ENCODE measurements at places on chromosomes 3 and 15.

DNA sequence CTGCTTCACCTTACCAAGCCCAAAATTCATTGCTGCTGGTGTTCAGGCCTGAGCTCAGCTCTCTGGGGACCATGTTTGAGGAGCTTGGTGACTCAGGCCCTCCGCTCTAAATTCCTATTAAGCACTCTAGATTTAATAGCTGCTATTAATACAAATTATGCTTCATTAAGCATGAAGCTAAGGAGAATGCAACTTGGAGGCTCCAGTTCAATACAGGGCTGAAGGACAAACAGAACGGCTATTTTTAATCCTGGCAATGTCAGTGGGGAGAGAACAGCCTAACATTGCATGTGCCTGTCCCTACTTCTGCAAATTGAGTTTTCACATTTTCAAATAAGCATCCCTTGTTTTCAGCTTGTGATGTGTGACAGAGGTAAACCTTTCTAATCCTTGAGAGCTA, 80.1 kb upstream of the TRIM42 start:
- no peak for DNase-seq

DNA sequence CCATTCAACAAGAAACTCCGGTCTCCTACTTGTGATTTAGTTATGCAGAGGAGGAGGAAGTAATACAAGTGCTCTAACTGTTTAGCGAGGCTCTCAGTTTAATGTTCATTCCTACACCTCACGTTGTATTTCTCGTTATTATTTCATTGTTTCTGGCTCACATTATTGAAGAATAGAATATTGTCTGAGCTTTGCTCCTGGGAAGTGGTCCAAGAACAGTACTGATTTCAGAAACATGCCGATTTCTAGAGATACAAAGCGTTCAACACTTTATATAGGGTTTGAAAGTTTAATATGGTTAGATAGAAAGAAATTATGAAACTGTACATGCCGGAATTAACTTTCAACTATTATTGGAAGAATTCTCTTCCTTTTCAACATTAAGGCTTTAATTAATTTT, 1145.5 kb downstream of the TBL1XR1 start:
- no peak for DNase-seq

GRCh38 chr3:71873093-71873611, 88.2 kb upstream of the PROK2 start:
- DNase-seq, result no peak

GRCh38 chr15:31843426-31844055, 186.8 kb upstream of the CHRNA7 start:
- no peak for DNase-seq

GRCh38 chr3:11477407-11477911, 166.3 kb downstream of the VGLL4 start:
- DNase-seq, result no peak

GRCh38 chr3:9226326-9226725, 23.1 kb downstream of the SRGAP3 start:
- no peak for DNase-seq

DNA sequence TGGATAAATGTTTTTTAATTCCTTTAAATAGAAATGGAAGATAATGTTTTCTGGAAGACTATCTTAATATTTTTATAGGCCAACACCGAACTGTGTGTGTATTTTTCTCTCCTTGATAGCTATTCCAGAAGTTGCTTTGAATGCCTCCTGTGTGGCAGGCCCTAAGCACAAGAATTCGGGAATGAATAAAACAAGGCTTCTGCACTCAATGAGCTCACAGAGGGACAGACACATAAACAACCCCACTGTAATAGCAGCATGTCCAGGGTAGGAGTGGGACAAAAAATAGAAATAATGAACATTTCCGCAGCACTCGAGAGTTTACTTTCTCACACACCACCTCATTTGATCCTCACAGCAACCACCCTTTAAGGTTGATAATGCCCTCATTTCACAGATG, 18.0 kb downstream of the SRGAP3 start:
- DNase-seq, result no peak

DNA sequence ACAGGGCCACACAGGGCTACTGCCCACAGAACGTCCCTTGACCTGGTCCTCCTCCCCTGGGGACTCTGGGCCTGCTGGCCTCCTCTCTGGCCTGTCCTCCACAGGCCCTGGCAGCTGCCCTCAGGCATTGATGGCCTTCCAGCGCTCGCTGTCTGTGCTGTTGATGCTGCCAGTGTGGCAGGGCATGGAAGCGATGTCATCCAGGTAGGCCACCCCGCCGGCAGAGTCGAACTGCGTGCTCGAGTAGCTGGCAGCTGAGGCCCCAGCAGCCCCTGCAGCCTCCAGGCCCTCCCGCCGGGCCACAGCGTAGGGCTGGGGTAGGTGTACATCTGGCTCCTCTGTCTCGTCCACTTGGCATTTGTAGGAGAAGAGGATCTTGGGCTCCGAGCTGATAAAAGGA, 17.1 kb downstream of the TPRA1 start:
- no peak for DNase-seq

GRCh38 chr3:137766041-137766875, 2.1 kb downstream of the SOX14 start:
- DNase-seq, result no peak

GRCh38 chr3:151491525-151491924, 30.7 kb upstream of the IGSF10 start:
- no peak for DNase-seq

GRCh38 chr15:100244796-100245486, 96.8 kb downstream of the ADAMTS17 start:
- DNase-seq, result no peak

DNA sequence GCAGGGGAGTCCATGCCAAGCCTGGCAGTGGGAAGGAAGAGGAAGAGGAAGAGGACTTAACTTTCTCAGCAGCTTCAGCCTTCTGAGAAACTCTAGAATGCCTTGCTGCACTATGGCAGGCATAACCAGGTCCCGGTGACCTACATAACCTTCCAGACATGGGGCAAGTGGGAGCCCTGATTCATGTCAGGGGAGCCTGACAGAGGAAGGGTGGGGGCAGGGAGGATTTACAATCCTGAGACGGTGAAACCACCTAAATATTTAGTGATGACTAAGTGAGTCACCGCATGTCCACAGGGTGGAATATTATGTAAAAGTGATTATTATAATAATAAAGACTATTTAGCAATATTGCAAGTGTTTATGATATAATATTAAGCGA, 46.7 kb downstream of the AMOTL2 start:
- DNase-seq, result no peak

DNA sequence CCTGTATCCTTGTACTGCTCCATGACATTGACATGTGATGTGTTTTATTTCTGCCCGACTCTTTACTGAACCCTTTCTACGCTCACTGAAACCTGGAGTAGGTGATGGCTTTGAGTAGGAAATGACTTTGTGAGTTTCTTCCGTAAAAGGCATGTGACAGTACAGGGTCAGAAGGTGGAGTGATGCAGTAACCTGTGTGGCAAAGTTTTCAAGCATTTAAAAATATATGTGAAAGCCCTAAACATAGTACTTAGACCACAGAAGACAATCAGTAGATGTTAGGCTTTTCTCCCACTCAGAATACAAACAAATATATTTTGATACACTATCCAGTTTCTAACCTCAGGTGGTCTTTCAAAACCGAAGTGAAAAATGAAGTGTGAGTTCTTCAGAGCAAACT, 31.3 kb upstream of the SACM1L start:
- DNase-seq, result no peak

- DNase-seq, result no peak
Measured at GRCh38 chr15:75038231-75038630, 14.8 kb downstream of the PPCDC start.

GRCh38 chr3:24981924-24982323, 446.1 kb upstream of the RARB start:
- no peak for DNase-seq

- DNase-seq, result no peak
Measured at GRCh38 chr3:82745544-82745943, 984.1 kb upstream of the GBE1 start.

DNA sequence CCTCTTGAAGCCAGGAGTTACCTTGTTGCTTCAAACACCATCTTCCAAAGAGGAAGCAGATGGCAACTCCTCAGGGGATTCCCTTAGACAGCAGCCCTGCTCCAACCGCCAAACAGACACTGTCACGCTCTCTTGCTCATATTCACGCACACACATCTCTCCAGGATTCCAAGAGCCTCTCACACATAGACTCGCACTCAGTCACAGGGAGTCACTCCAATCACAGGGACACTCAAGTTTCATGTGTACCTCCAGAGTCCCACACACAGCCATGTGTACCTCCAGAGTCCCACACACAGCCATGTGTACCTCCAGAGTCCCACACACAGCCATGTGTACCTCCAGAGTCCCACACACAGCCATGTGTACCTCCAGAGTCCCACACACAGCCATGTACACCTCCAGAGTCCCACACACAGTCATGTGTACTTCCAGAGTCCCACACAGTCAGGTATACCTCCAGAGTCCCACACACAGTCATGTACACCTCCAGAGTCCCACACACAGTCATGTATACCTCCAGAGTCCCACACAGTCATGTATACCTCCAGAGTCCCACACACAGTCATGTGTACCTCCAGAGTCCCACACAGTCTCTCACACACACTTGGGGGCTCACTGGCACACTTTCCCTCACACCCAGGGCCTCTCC, 6.1 kb downstream of the VWA5B2 start:
- no peak for DNase-seq

DNA sequence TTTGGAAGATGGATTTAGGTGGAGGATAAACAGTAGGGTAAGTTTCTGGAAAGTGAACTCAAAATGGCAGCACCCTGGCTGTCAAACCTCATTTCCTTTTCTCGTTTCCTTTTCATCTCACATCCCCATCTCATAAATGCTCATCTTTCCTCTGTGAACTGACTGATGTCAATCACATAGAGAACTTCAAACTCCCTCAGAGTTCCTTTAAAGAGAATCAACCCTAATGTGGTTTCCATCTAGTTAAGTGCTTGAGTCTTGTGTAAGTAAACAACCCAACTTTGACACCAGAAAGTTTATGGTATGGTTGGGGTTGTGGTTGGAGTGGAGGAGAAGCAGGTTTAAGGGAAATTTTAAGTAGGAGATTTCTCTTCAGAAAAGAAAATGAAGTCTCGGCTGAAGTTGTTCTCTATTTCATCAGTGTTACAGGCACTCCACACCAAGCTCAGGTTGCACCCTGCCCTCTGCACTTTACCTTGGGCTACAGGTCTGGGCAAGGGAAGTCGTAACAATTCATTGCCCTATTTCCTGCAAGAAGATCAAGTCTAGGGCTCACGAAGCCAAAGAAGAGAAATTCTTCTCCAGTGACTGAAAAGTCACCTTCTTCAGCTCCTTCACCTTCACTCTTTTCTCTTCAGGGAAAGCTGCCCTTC, 34.4 kb upstream of the TNIK start:
- DNase-seq, result no peak

GRCh38 chr3:121748680-121749275, 763 bp downstream of the GOLGB1 start:
- peak; percentile 28 for DNase-seq

- no peak for DNase-seq
Measured at GRCh38 chr3:108510496-108510895, at the start of gene MYH15. Gene MYH15 (minus strand): TSS chr3:108510596. CDS start chr3:108510530, 66 bp downstream.

DNA sequence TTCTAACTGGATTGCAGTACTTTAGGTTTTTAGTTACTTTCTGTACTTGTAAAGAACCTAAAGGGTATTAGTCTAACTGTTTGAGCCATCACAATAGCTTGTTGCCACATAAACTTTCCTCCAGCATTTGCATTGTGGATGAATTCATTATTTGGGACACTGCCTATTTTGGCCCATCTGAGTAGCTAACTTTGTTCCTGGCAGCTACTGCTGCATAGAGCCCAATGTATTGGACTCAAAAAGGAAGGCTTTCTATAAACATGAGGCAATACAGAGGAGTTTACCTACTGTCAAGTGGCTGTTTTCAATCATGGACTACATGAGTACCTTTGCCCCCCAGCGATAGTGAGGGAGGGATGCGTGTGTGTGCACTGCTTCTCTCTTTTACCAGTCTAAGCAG, 1.9 kb downstream of the ROBO2 start:
- DNase-seq, result peak; percentile 4

DNA sequence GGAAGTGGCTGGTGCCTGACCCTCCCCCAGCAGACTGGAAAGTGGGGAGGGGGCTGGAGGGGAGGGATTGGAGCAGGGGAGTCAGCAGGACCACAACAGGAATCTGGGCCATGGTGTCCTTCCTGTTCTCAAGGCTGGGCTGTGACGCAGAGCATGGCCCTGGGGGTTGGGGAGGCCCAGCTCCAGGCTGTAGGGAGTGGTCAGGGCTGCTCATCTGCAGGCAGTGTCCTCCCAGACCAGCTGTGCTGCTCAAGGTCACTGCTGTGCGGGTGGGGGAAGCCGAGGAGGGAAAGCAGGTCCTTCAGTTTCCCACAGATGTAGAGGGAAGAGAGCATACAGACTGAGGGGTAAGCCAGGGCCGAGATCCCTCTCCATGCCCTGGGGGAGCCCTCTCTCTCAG, 40.7 kb downstream of the CYP11A1 start:
- no peak for DNase-seq

- no peak for DNase-seq
Measured at GRCh38 chr3:18351069-18351628, 74.0 kb downstream of the SATB1 start.

- DNase-seq, result no peak
Measured at GRCh38 chr3:105826778-105827634, 41.8 kb downstream of the CBLB start.

GRCh38 chr3:46869440-46869839, 6.2 kb upstream of the MYL3 start:
- no peak for DNase-seq

- DNase-seq, result no peak
Measured at GRCh38 chr3:78647726-78648125, 1120.1 kb downstream of the ROBO1 start.

DNA sequence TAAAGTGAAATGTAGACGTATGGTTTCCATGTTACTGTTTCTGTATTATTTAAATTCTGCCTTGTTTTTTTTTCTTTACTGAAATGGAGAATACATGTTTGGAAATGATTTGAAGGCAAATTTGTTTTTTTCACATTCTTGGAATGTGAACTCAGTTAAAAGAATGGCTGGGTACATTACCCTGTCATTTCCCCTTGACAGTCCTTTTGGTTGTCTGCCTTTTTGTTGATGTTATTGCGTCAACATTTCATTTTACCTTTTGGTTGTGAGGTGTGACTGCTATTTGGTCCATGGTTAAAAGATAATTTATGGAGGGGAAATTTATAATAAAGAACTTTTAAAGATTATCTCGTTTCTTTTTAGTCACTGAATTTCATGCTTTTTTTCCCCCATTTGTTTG, 3.2 kb upstream of the GPR171 start:
- DNase-seq, result no peak

DNA sequence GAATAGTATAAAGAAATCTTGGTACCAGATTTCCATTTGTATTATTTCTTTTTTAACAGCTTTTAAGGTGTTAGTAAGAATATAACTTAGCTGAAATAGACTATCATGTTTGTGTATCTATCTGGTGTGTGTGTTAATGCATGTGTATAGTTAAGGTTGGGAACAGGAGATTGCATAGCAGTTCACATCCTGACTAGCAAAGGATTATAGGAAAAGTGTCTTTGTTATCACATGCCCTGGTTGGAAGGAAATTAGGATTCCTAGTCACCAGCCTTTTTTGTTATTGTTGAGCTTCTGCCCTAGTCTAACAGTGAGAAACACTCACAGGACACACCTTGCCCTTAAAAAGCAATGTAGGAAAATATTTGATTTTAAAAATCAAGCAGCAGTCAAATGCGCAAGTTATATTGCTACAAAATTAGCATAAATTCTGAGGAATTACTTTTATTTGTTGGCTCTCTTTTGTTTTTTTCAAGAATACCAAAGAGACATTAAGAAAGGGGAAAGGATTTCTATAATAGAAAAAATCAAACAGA, 58.2 kb downstream of the SETD5 start:
- no peak for DNase-seq

Data from SHP77 (cell line).